ENCODE measurements at places on chromosomes 11 and 22. TPM values are rescaled to one million over a fixed set of nuclear protein-coding genes. Genes with fewer than 3 reads are reported as not detected.

DNA sequence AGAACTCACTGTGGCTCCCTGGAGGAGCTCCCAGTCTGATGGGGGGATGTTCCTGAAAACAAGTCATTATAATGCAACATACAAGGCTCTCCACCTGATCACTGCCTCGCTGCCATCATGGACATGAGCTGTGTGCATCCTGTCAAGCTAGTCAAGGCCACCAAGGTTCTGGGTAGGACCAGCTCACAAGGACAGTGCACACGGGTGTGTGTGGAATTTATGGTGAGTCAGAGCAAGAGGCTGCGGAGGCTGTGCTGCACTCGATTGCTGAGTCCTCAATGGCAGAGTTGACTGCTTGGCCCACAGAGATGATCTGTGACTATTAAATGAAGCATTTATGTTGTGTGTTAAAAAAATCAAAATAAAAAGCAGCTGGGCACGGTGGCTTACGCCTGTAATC is 96.6 kb downstream of the SEZ6L start:
- no peak for DNase-seq
- H3K36me3 ChIP-seq = no peaks in the 10 kb centered on the region
- no peaks in the 10 kb centered on the region for H3K4me1 ChIP-seq
- no peak overlapping the region for H3K27ac ChIP-seq
- H3K27me3 ChIP-seq = no peaks in the 10 kb centered on the region
- no peak overlapping the region for H3K4me3 ChIP-seq

The TREH gene
- polyA plus RNA-seq = 4.0 TPM

The GGTLC3 gene
- 1.5 TPM for polyA plus RNA-seq

GRCh38 chr11:64094463-64095260 is 58.9 kb downstream of the FLRT1 start:
- no peaks in the 10 kb centered on the region for H3K27me3 ChIP-seq
- no peaks in the 10 kb centered on the region for H3K36me3 ChIP-seq
- DNase-seq = no peak
- H3K4me3 ChIP-seq = no peak overlapping the region
- no peak overlapping the region for H3K27ac ChIP-seq
- H3K4me1 ChIP-seq = peaks cover 14% of the 10 kb centered on the region

DNA sequence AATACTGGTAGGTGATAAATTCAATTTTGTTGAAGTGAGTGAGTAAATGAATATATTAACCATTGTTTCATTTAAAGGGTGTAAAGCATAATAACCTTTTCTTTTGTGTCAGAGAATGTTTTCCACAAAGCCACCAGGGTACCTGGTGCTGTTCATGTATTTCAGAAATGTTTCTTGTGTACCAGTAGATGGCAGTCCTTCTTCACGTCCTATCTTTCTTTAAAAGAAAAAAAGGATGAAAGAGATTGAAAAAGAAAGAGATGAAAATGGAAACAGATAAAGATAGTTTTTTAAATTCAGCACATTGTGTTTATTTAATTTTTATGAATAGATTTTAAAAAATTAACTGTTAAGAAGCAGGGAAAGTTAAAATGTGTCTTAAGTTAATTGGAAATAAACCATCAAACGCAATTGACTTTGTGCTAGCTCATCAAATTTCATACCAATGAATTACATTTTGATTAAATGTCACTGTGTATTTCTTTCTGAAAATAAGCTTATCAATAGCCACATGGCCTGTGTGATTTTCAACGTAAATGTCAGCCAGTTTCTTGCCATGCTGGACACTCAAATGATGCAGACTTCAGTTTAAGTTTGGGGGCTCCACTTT is 65.5 kb upstream of the CHORDC1 start:
- H3K4me1 ChIP-seq = no peaks in the 10 kb centered on the region
- H3K36me3 ChIP-seq = no peaks in the 10 kb centered on the region
- H3K27me3 ChIP-seq = no peaks in the 10 kb centered on the region
- H3K27ac ChIP-seq = no peak overlapping the region
- H3K4me3 ChIP-seq = no peak overlapping the region

DNA sequence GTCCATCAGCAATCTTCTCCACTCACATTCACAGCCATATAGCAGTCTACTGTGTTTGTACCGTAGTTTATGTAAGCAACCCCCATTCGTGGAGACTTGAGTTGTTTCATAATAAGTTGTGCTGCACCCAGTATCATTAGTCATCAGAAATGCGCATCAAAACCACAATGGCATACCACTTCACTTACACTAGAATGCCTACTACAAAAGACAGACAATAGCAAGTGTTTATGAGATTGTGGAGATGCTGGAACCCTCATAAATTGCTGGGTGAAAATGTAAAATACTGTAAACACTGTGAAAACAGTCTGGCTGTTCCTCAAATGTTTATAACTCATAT is 133.3 kb downstream of the ATXN10 start:
- H3K4me1 ChIP-seq = no peaks in the 10 kb centered on the region
- H3K36me3 ChIP-seq = no peaks in the 10 kb centered on the region
- no peak overlapping the region for H3K27ac ChIP-seq
- H3K4me3 ChIP-seq = no peak overlapping the region
- no peak for DNase-seq

The PGR gene
- 9.6 TPM for polyA plus RNA-seq

- no peak overlapping the region for H3K27ac ChIP-seq
- no peak for DNase-seq
- no peaks in the 10 kb centered on the region for H3K4me1 ChIP-seq
- H3K4me3 ChIP-seq = no peak overlapping the region
- H3K36me3 ChIP-seq = no peaks in the 10 kb centered on the region
- H3K27me3 ChIP-seq = no peaks in the 10 kb centered on the region
Measured at GRCh38 chr11:57883630-57884029, 122.0 kb downstream of the CTNND1 start.

GRCh38 chr11:108511851-108512474 is 13.8 kb upstream of the POGLUT3 start:
- peaks cover 3% of the 10 kb centered on the region for H3K4me1 ChIP-seq
- H3K4me3 ChIP-seq = no peak overlapping the region
- no peaks in the 10 kb centered on the region for H3K36me3 ChIP-seq
- H3K27ac ChIP-seq = no peak overlapping the region
- H3K27me3 ChIP-seq = no peaks in the 10 kb centered on the region

DNA sequence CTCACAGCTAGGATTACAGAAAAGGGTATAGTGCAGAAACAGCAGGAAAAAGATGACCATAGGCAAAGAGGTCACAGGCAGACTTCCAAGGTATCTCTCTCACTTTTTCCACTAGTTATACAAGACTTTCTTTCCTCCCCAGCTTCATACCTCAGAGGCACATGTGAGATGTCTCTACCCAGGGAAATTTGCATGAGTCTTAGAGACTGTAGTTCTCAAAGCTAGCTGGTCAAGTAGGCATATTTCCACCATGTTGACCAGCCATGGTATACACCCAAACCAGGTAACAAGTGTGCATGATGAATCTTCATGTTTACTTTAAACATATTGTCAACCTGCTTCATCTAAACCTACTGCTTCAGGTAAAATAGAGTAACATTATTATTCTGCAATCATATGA is 27.9 kb downstream of the PRMT3 start:
- H3K36me3 ChIP-seq = no peaks in the 10 kb centered on the region
- H3K27ac ChIP-seq = no peak overlapping the region
- H3K4me1 ChIP-seq = no peaks in the 10 kb centered on the region
- no peak overlapping the region for H3K4me3 ChIP-seq

The RCOR2 gene
- polyA plus RNA-seq = 7.9 TPM

- no peaks in the 10 kb centered on the region for H3K27me3 ChIP-seq
- DNase-seq = peak; percentile 97
- H3K4me1 ChIP-seq = no peaks in the 10 kb centered on the region
- H3K27ac ChIP-seq = no peak overlapping the region
- H3K4me3 ChIP-seq = no peak overlapping the region
Measured at GRCh38 chr11:66222358-66223149, 45.9 kb upstream of the RAB1B start.

- no peaks in the 10 kb centered on the region for H3K27me3 ChIP-seq
- no peaks in the 10 kb centered on the region for H3K4me1 ChIP-seq
- no peak overlapping the region for H3K4me3 ChIP-seq
- DNase-seq = no peak
Measured at GRCh38 chr11:3723014-3723708, 52.0 kb upstream of the CHRNA10 start.

The TUB gene
- polyA plus RNA-seq = 8.9 TPM

GRCh38 chr22:22450343-22450839 is 58.2 kb downstream of the ZNF280B start:
- H3K36me3 ChIP-seq = no peaks in the 10 kb centered on the region
- H3K4me3 ChIP-seq = no peak overlapping the region
- H3K27me3 ChIP-seq = no peaks in the 10 kb centered on the region
- DNase-seq = peak; percentile 34
- H3K27ac ChIP-seq = no peak overlapping the region

GRCh38 chr22:46006379-46007002 is 29.5 kb upstream of the WNT7B start:
- H3K4me3 ChIP-seq = no peak overlapping the region
- H3K27ac ChIP-seq = peak overlapping the region; percentile 91
- H3K4me1 ChIP-seq = peaks cover 43% of the 10 kb centered on the region
- H3K27me3 ChIP-seq = no peaks in the 10 kb centered on the region

The FXYD6 gene
- polyA plus RNA-seq = 186 TPM

DNA sequence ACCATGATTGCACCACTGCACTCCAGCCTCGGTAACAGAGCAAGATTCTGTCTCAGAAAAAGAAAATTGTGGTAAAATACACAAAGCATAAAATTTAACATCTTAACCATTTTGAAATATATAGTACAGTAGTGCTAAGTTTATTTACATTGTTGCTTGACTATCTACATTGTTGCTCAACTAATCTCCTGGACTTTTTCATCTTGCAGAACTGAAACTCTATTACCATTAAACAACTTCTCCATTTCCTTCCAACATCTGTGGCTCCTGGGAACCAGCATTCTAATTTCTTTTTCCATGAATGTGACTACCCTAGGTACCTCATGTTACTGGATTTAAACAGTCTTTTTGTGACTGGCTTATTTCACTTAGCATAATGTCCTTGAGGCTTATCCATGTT is 13.5 kb upstream of the VWA5A start:
- H3K4me3 ChIP-seq = no peak overlapping the region
- no peaks in the 10 kb centered on the region for H3K4me1 ChIP-seq
- no peaks in the 10 kb centered on the region for H3K27me3 ChIP-seq

DNA sequence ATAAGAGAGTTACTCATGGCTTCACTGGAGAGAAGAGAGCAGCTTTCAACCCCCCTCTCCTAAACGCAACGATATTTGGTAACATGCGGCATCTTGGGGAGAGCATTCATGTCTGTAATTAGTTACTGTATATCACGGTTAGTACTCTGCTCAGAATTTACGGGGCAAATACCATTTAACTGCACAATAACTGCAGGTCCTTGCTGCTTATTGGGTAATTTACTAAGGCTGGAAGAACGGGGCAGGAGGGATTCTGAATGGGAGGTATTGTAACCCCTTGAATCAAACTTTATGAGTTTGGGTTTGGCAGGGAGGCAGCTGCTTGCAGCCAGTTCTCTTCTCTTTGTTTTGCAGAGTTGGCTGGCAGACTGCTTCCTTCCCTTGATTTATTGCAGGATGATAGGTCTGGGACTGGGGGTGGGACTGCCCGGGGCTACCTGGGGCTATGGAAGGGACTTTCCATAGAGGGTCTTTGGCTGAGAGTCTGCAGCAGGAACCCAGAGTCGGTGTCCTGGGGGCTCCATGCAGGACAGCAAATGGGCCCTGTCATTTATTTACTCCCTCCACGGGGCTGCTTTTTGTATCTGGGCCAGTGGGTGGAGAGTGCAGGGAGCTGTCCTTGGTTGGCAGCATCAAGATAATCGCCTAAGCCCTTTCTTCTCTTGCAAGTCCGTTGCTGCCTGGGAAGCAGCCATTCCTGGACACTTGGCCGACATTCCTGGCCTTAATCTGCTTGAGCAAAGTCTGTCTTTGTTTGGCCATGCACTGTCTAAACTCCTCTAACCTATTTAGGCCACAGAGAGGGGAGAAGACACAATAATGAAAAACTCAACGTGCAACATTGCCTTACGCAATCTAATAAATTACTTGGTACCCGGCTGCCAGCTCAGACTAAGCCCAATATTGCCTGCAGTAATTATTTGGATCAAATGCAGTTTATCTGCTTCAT is 188.9 kb downstream of the ST3GAL4 start:
- H3K4me1 ChIP-seq = no peaks in the 10 kb centered on the region
- H3K4me3 ChIP-seq = no peak overlapping the region
- H3K36me3 ChIP-seq = no peaks in the 10 kb centered on the region

The WBP2NL gene
- 91.5 TPM for polyA plus RNA-seq

DNA sequence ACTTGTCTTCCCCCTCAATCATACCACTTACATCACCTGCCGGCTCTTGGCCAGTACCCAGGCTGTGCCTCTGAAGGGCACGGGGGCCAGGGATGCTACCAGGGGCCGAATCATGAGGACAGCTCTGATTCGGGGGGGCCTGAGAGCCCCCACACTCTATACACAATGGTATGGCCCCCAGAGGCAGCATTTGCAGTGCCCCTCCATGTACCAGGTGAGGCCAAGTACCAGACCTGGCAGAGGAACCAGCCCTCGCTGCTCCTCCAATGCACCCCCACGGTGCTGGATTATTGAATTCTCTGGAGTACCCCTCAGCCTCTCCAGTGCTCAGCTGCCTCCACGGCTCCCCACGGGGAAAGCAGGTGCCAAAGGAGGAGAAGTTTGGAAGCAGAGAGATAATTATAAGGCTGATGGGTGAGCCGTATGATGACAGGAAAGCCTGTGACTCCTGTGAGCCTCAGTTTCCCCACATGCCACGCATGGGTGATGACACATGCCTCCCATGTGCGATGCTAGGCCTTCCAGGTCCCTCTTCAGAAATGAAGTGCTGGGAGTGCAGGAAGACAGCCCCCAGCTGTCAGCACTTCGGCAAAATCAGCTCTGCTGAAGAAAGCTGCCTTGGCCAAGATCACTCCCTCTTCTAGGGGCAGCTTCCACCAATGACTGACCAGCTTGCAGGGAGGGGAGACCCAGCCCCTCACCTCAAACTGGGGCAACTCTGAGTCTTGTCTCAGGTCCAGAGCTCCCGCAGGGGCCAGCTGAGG is 69.9 kb downstream of the THAP12 start:
- H3K27me3 ChIP-seq = no peaks in the 10 kb centered on the region
- H3K4me1 ChIP-seq = no peaks in the 10 kb centered on the region
- H3K27ac ChIP-seq = no peak overlapping the region

GRCh38 chr11:63816732-63817131 is 3.5 kb downstream of the SPINDOC start:
- H3K27me3 ChIP-seq = no peaks in the 10 kb centered on the region
- H3K4me1 ChIP-seq = peaks cover 3% of the 10 kb centered on the region
- no peaks in the 10 kb centered on the region for H3K36me3 ChIP-seq
- no peak for DNase-seq
- no peak overlapping the region for H3K27ac ChIP-seq

DNA sequence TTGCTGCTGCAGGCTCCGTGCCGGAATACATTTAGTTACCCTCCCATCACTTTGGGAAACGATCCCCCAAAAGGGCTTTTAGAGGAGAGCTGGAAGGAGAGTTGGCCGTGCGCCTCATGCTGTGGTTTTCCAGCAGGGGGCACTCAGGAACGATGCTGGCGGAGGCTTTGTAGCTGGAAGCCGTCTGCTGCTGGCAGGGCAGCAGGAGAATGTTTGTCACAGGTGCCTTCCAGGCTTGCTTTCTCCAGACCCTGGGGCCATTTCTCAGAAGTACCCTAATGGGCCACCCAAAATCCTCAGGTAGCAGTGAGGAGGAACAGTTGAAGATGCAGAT is 30.0 kb upstream of the CABP7 start:
- no peaks in the 10 kb centered on the region for H3K36me3 ChIP-seq
- no peaks in the 10 kb centered on the region for H3K27me3 ChIP-seq
- peaks cover 18% of the 10 kb centered on the region for H3K4me1 ChIP-seq
- H3K27ac ChIP-seq = no peak overlapping the region

- no peaks in the 10 kb centered on the region for H3K4me1 ChIP-seq
- H3K27ac ChIP-seq = no peak overlapping the region
- H3K4me3 ChIP-seq = no peak overlapping the region
- H3K36me3 ChIP-seq = no peaks in the 10 kb centered on the region
- no peaks in the 10 kb centered on the region for H3K27me3 ChIP-seq
- DNase-seq = no peak
Measured at GRCh38 chr11:101797335-101797734, 117.5 kb upstream of the CEP126 start.

The EFCAB6 gene
- polyA plus RNA-seq = 108 TPM

The NFAM1 gene
- polyA plus RNA-seq = 2.8 TPM

The CD3D gene
- 7.2 TPM for polyA plus RNA-seq

Measured in testis (tissue), 5 donors.